ENCODE measurements at places on chromosomes 5 and 9.
A peak's percentile ranks its signal among the peaks of the same experiment; 100 is the strongest.

DNA sequence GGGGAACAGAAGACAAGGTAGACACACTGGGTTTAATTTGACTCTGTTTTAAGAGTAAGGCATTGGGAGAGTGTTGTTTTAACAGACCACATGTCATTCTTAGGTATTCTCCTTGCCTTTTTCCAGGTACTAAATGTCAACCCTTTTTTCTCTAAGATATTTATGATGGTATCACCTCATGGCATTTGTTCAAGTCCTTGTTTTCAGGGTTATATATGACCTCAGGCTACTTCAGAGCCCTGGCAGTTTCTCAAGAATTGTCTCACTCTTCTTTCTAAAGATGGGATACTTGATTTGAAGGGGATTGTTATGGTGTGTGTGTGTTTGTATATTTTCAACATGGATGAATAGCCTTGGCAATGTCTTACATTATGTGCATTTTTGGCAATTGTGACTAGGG, 131.1 kb upstream of the ACTBL2 start:
- no peak for DNase-seq

GRCh38 chr5:16497546-16497945, 31.9 kb upstream of the ZNF622 start:
- no peak for DNase-seq

- no peak for DNase-seq
Observed at GRCh38 chr9:88259001-88259400, 120.7 kb upstream of the SPATA31C2 start.

GRCh38 chr9:35526087-35526801, 36.3 kb downstream of the RUSC2 start:
- DNase-seq = no peak

- peak; percentile 35 for DNase-seq
Observed at GRCh38 chr5:175821790-175822211, 49.6 kb upstream of the CPLX2 start.

- no peak for DNase-seq
Observed at GRCh38 chr5:83034036-83034435, 43.2 kb downstream of the TMEM167A start.

GRCh38 chr9:86816868-86817267, 130.4 kb downstream of the GAS1 start:
- no peak for DNase-seq

- no peak for DNase-seq
Observed at GRCh38 chr5:61228691-61229280, 66.5 kb upstream of the SMIM15 start.

- no peak for DNase-seq
Observed at GRCh38 chr9:114281473-114282103, 41.3 kb upstream of the ORM1 start.

- no peak for DNase-seq
Observed at GRCh38 chr9:90926936-90927335, 125.3 kb downstream of the SYK start.

DNA sequence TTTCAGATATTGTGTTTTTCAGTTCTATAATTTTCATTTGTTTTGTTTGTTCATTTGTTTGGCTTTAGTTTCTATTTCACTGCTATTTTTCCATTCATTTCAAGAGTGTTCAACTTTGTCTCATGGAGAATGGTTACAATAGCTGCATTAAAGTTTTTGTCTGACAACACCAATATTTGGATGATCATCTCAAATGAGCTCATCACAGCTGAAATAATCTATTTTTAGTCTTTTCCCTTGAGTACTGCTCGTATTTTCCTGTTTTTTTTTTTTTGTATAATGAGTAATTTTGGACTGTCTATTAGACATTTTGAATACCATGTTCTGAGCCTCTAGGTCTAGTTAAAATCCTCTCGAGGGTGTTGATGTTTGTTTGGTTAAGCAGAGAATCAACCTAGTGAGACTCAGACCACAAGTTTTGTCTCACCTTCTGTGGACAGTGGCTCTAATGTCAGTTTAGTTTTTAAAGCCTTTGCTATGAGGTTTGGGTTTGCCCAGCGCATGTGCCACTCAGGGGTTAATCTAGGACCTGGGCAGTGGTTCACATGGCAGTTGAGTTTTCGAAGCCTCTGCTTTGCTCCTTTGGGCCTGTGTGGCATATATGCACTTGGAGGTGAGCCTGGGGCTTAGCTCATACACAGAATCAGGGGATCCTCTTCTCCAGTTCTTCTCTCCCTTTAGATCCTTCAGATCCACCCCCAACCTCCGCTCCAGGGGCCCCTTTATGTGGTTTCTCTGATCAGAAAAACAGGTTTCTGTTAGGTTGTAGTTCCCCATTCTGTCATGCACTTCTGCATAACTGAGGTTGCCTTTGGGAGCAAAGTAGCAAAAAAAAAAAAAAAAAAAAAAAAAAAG, 79.8 kb downstream of the ARSB start:
- DNase-seq = no peak

GRCh38 chr5:22391956-22392355, 461.2 kb downstream of the CDH12 start:
- no peak for DNase-seq

DNA sequence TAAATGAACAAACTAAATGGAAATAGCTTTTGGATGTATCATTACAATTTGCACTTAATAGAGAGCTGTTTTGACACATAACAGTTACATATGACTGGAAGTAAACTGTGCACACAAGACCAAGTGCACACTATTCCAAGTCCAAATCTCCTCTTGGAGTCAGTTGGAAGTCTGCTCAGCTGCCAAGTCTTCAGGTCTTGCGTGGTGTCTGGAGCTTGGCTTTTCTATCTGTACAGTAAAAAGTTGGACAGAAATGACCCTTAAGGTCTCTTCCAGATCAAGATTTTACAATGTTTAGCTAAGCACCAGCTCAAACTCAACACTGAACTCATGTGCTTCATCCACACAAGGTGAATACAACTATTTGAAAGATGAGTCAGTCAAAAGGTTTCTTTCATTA, 456.9 kb downstream of the RASEF start:
- DNase-seq = no peak

DNA sequence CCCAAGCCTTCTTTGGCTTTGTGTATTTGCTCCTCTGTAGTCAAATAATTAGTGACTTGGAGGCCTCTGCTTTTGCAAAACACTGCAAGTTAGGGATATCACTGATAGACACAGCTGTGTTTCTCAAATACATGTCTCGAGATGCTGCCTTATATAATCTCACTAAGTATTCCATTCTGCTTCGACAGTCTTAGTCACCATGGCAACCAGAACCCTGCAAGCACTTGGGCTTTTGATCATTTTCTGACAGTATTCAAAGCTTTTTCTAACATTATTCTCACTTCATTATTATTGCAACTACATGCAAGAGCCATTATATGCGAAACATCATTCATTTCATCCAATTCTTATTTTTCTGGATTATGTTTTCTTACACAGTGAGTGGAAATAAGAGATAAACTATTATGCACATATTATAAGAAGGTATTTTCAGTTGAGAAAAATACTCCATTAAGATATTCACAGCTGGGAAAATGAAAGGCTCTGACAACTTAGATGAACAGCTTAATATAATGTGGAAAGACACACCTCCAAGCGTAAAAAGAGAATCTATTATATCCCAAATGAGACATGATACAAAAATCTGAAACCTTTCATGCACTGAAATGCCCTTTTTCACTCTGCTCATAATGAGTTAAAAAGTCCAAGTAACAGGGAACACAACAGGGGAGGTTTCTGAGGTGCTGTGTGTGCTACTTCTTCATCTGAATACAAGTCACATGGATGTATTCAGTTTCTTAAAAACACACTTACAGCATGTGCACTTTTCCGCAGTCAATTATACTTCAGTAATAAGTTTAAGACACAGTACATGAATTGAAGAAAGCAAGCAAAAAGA, 93.9 kb downstream of the SCAI start:
- no peak for DNase-seq

DNA sequence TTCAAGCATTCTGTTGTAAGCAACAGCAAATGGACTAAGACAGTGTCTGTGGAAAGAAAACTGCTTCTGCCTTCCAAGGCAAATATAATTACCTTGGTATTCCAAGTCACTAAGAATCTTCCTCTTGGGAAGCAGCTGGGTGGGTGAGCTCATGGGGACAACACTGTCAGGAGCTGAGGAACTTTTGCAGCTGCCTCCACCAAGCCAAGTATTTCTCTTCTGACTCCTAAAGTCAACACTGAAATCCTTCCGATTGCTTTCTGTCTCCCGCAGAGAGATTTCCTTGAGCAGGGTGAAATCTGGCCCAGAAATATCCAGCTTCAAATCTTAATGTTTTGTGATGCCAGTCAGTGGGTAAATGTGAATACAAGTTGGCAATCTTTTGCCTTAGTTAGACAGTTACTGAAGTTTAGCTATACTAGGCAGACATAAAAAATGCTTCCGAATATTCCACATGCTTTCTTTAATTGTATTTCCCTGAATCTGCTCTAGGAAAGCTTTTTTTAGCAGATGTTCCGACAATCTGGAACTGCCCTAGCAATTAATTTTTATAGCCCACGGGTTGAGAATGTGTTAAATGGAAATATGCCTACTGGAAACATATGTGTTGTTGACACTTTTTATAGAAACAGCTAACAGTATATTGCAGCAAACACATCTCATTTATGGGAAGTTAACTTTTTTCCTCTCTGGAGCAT, 369.9 kb upstream of the DAB2 start:
- no peak for DNase-seq

- DNase-seq = no peak
Observed at GRCh38 chr5:160556846-160557245, 135.2 kb downstream of the PTTG1 start.

DNA sequence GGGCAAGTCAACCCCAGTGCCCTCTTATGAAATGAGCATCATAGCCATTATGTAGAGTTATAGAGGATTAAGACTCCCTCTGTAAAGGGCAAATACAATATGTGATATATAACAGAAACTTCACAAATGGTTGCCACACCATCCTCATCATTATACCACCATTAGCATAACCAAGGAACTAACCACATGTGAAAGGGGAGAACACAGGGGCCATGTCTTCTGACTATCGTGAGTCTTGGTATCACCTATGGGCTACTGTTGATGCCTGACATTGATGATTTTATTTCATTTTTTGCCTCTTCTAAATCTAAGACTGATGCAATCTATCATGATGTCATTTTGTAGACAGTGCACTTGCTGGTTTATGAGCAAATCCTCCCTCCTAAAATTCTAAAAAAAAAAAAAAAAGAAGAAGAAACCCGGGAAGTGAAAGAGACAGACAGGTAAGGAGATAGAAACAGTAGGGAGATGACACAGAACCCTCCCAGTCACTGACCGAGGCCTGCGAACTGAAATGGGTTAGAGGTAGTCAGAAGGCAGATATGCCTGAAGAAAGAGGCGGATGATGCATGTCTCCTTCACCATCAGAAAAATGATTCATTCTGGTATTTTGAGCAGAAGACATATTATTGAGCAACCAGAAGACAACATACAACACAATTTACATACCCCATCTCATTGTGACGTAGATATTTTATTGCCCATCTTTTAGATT, 266.0 kb downstream of the DMAC1 start:
- DNase-seq = no peak

GRCh38 chr5:132586063-132586462, 29.3 kb downstream of the RAD50 start:
- DNase-seq = no peak

DNA sequence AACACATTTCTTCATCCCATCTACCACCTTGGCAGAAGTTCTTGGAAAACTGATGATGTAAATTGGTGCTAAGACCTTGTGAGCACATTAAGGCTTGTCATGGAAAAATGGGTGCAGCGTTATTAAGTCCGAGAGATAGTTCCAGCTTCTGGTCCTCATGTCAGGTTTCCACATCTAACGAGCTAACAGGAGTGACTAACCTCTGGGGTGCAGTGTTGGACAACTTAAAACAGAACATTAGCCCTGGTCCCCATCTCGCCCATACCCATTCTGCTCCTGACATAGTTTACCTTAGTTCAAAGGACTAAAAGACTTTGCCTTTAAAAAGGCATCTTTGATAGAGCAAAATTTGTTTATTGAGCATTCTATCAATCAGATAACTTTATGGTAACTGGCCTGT, 128.0 kb downstream of the SLC1A3 start:
- no peak for DNase-seq

- no peak for DNase-seq
Observed at GRCh38 chr5:40485021-40485998, 194.4 kb upstream of the PTGER4 start.

GRCh38 chr5:90214991-90215390, 194.6 kb downstream of the CETN3 start:
- DNase-seq = no peak

GRCh38 chr9:131854896-131855613, 115.2 kb upstream of the RAPGEF1 start:
- DNase-seq = no peak

- DNase-seq = no peak
Observed at GRCh38 chr5:105953616-105954015, 1717.1 kb downstream of the EFNA5 start.

- no peak for DNase-seq
Observed at GRCh38 chr9:105957830-105958229, 263.5 kb downstream of the TMEM38B start.

- DNase-seq = no peak
Observed at GRCh38 chr9:96667363-96667728, 12.2 kb upstream of the PRXL2C start.

DNA sequence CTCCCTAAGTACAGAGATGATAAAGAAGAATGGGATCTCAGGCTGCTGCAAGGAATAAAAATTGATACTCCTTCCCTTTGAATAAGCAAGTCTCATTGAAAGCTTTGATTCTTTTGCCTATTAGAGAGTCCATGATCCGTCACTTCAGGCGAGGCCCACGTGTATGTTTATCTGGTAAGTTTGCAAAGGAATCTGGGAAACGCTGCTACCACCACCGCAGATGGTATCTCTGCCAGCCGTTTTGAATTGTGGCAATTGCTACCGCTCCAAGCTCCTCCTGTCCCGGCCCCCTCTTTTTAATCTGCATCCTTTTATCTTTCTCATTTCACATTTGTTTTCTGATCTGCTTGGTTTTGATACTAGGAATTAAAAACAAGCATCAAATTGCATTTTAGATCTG, 42.9 kb upstream of the GRIA1 start:
- DNase-seq = no peak

DNA sequence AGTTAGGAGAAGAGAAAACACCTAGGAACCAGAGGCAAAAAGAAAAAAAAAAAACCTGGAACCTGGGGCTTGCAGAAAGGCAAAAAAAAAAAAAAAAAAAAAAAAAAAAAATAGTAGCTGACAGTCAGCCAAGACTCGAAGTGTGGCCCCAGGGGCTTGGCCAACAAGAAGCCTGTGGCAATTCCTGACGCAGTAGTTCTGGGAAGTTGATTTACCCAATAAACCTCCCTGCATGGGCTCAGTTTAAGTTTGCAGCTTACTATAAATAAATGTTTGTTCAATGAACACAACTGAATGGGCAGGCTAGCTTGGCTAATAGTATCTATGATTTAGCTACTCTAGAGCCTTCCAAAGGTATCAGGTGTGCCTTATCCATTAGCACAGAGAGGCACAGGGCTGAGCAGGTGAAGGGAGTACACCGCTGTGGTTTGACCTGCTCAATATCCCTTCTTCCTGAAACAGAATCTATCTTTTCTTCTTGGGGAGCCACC, 21.3 kb upstream of the GLRX start:
- DNase-seq = no peak

Measured in stimulated activated CD4-positive, alpha-beta T cell treated with anti-CD3 and anti-CD28 coated beads, Interleukin-2, amount 100 ng/mL, for 24 hours (primary cell).